Activated T-cell treated with anti-CD3 and anti-CD28 coated beads for 4 hours (primary cell): ENCODE measurements at places on chromosomes 12 and 14.
A peak's percentile ranks its signal among the peaks of the same experiment; 100 is the strongest.

GRCh38 chr12:52909331-52909730 is 4.5 kb upstream of the KRT8 start:
- no peak for DNase-seq

- DNase-seq = no peak
These were observed 51.8 kb upstream of the NUAK1 start for GRCh38 chr12:106190581-106190980.

- no peak for DNase-seq
These were observed 17.4 kb downstream of the TMPO start for GRCh38 chr12:98532687-98533304.

DNA sequence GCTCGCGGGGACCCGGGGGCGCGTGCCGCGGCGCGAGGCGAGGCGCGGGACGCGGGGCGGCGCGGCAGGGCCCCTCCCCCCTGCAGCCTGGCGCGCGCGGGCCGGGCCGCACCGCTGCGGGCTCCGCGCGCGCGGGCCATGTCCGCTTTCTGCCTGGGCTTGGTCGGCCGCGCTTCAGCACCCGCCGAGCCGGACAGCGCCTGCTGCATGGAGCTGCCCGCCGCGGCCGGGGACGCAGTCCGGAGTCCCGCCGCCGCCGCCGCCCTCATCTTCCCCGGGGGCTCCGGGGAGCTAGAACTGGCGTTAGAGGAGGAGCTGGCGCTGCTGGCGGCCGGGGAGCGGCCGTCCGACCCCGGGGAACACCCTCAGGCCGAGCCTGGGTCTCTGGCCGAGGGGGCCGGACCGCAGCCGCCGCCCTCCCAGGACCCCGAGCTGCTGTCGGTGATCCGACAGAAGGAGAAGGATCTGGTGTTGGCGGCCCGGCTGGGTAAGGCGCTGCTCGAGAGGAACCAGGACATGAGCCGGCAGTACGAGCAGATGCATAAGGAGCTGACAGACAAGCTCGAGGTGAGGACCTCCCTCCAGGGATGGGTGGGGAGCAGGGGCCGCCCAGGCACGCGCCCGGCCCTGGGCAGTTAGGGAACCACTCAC is 820 bp downstream of the BICDL1 start:
- DNase-seq = peak; percentile 38

DNA sequence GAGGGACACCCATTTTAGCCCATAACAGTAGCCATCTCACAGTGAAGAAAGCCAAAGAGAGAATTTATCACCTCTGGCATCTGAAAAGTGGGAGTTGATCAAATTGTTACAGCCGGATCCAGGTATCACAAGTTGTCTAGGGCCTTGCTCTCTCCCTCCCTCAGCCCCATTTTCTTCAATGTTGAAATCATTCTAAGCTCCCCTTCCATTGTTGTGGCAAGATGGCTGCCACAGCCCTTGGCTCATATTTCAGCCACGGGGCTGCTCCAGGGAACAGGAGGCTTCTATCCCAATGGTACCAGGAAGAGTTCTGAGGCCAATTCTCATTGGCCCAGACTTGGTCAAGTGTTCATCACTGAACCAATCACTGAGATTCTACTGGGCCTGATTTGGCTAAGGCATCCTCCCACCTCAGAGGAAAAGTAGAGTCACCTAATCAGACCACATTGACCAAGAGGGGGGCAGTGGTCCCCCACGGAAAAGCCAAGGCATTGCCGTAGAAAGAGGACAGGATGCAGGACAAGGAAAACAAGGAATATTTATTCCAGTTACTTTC is 106.2 kb downstream of the GPATCH2L start:
- DNase-seq = no peak

GRCh38 chr14:92651758-92652406 is 96.5 kb downstream of the LGMN start:
- no peak for DNase-seq

- DNase-seq = no peak
These were observed 120.8 kb upstream of the TMCC3 start for GRCh38 chr12:94771199-94771598.

- DNase-seq = no peak
These were observed 3.8 kb downstream of the MCRS1 start for GRCh38 chr12:49563951-49564685.

- DNase-seq = no peak
These were observed 16.0 kb upstream of the DIP2B start for GRCh38 chr12:50488801-50489200.

GRCh38 chr12:31234955-31235867 is 90.7 kb downstream of the SINHCAF start:
- DNase-seq = no peak

DNA sequence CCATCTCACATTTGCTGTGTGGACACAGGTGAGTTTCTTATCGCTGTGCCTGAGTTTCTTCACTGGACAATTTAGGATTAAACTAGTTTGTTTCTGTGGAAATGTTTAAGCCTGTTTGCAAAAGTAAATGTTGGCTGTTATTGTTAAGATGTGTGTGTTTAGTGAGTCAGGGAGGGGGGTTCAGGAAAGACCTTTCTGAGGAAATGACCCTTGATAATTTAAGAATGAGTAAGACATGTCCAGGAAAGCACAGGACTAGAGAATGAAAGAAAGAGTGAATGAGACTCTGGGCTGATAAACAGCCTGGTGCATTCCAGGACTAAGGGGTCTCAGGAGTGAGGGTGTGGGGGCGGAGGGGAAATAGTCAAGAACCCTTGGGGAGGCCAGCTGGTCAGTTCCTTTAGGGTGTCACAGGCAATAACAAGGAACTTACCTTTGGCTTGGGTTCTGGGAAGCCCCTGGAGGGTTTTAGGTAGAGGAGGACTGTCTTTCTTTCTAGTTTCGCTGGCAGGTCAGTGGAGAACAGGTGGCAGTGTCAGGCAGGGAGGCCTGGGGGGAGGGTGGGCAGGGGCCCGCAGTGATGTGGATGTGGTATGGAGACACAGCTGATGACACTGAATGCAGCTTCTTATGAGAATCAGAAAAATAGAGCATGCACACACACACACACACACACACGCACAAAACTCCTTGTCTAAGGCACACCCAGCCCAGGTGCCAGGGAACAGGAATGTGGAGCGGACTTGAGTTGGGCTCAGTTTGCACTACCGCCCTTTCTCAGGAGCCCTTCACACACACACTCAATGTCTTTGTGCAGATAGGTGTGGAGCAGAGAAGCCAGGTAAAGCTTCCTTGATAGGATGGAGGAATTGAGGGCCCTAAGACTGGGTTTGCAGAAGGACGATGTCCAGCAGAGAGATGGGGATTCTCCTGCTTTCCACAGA is 1005.5 kb downstream of the VRK1 start:
- no peak for DNase-seq

DNA sequence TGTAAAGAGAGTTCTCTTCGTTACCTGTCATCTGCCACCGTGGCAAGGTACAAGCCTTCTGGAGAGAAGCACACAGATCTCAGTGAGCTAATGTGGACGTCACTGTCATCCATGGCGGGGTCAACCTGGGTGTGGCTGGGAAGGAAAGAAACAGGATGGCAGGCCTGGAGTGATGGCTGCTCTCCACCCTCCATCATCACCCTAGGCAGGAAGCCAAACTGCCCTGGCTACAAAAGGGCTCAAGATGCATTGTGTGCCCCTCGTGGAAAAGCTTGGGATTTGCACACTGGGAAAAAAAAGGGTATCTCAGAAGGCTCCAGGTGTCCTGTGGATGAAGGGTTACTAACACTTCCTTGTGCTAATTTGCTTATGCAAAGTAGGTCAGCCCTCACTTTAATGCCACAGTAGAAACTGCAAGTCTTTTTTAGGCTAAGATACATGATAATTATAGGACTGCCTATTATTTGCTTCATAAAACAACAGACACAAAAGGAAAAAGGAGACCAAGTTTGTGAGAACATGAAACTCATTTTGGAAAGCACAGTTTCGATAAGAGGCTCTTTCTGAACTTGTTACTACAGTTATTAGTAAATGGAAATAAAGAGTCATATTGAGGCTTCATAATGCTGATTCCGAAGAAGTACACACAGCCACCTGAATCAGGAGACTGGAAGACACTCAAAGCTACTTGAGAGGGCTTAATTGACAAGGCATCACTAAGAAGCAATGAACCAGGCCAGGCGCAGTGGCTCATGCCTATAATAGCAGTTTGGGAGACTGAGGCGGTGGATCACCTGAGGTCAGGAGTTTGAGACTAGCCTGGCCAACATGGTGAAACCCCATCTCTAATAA is 18.9 kb downstream of the RFC5 start:
- DNase-seq = no peak

GRCh38 chr12:6163416-6164060 is 36.7 kb upstream of the CD9 start:
- DNase-seq = no peak

DNA sequence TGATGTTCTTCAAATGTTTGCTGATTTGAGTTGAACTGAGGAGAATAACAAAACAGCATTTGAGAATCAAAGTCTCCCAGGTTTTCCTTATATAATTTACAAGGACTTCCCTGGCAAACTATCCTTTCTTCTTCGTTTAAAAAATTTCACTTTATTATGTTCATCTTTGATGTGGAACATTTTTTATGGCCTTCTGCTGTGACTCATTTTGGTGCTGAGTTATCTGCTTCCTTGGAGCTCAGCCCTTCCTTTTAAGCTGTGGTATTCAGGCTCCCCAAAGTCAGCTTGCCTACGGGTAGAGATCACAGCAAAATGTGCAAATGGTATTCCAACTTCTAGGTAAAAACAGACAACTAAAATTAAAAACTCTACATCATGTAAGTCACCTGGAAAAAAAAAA is 1.4 kb upstream of the ANO4 start:
- DNase-seq = no peak

GRCh38 chr12:120483621-120484020 is 12.3 kb upstream of the DYNLL1 start:
- DNase-seq = no peak

- no peak for DNase-seq
These were observed 141.3 kb upstream of the RASSF8 start for GRCh38 chr12:25817166-25817565.

GRCh38 chr14:74464785-74465184 is 28.3 kb downstream of the NPC2 start:
- DNase-seq = no peak

DNA sequence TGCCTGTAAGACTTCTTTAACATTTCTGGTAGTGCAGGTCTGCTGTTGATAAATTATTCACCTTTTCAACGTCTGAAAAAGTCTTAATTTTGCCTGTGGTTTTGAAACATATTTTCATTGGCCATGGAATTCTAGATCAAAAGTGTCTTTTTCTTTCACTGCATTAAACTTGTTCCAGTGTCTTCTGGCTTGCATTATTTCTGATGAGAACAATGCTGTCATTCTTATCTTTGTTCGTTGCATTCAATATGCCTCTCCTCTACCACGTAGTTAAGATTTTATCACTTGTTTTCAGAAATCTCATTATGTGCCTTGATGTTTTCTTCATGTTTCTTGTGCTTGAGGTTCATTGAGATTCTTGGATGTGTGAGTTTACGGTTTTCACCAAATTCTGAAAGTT is 13.4 kb upstream of the KIF26A start:
- DNase-seq = no peak

GRCh38 chr12:121966959-121967358 is 48.6 kb downstream of the CFAP251 start:
- no peak for DNase-seq

GRCh38 chr12:50718760-50719159 is 45.1 kb upstream of the ATF1 start:
- DNase-seq = no peak

DNA sequence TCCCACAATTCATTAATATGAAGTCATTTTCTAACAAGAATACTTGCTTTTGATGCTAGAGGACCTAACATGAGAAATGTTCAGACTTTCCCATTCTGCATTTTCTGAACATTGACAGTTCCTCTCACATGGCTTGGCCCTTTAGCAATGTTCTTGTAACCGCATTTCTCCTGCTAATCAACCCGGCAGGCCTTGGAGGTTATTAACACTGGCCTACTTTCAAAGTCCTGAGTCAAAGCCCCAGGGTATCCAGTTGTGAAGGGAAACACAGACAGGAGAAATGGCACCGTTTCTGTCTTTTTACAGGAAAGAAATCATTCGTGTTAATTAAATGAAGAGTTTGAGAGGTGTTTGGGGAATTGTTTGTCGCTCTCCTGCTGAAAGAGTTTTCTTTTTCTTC is 446.5 kb upstream of the MIS18BP1 start:
- DNase-seq = no peak
